ENCODE measurements at places on chromosomes 2 and 18.

DNA sequence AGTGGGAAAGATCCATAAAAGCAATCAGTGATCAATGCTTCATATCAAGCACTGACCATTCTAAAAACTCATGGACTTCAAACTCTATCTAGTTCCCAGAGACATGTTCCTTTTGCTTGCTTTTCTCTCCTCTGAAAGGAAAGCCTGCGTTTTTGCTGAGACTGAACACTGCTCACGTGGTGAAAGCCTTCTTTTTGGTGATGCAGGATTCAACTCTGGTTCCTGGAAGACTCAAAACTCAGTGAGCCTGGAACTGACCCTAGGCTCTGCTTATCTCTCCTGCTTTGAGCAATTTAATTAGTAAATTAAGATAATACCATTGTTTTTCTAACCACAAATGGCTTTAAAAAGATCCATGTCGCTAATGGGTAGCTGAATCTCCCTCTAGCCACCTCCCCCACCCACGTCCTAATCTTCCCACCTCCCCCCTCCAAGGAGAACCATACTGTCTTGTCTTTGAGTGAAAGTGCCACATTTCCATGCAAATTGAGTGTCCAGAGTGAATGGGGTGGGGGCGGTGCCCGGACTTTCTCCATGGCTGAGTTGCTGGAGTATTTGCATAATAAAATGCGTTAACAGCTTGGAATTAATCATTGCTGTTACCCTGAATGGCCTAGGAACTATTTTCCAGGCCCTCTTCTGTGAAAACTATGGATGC is 130.5 kb downstream of the BCL11A start:
- DNase-seq, result no peak

DNA sequence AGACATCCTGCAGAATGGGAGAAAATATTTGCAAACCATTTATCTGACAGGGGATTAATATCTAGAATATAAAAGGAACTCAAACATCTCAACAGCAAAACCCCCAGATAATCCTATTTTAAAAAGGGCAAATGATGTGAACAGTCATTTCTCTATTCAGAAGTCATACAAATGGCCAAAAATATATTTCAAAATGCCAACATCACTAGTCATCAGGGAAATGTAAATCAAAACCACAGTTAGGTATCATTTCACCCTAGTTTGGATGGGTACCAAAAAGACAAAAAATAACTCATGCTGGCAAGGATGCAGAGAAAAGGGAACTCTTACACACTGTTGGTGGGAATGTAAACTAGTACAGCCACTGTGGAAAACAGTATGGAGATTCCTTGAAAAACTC is 70.0 kb downstream of the TBR1 start:
- no peak for DNase-seq

GRCh38 chr18:50586710-50587109 is 26.8 kb downstream of the MAPK4 start:
- DNase-seq, result no peak

- no peak for DNase-seq
Measured at GRCh38 chr18:77167251-77167650, 34.7 kb upstream of the MBP start.

DNA sequence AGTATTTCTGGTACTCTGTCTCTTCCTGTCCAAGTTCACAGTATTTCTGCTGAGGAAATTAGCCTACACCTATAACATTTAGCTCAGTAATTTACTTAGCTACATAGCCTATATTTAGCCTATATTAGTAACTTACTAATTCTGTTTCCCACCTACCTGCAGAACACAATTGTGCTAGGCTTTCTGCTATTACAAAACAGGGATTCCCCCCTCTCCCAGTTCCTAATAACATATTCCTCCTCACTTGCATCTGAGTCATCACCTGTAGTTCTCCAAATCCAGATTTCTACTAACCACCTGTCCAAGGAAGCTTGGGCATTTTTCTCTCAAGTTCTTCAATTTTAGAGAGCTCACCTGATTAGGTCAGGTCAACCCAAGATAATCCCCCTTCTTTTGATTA is 94.9 kb downstream of the NETO1 start:
- no peak for DNase-seq

- no peak for DNase-seq
Measured at GRCh38 chr2:12244070-12244469, 472.7 kb upstream of the TRIB2 start.
